ENCODE measurements at places on chromosomes 5 and 9.

DNA sequence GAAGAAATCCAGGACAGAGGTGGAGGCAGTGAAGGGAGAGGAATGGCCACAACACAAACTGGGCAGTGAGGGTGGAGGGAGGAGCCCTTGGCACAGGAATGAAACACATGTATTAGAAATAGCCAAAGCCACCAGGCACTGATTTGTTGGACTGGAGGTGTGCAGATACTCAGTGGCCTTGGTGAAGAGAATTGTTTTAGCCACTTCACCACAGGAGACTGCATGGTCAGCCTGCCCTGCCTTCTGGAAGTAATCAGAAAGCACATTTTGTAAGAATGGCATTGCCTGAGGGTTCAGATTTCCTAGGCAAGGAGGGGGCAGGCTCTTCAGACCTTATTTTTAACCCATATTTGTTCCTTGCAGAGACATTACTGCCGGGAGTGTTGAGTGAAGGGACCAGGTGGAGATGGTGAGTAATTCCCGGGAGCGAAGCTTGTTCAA is 2.2 kb downstream of the SGCD start:
- no peak for DNase-seq

GRCh38 chr9:133862585-133863256 is 124.6 kb upstream of the SARDH start:
- no peak for DNase-seq

DNA sequence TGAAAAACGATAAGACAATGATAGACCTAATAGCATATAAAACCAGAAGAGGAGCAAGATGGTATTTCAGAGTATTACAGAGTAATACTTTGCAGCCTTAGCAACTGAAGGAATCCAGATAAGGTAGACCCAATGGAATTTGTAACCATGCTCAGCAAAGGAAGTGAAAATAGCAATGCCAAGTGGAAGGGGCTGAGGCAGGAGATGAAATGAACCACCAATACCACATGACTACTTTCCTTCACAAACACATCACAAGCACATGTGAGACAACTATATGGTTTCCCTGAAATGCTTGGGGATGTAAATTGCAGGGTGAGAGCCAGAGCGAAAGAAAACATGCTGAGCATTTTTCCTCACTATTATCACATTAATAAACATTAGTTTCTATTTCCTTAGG is 79.8 kb upstream of the MELK start:
- DNase-seq, result no peak

GRCh38 chr9:130301483-130302286 is 36.1 kb downstream of the HMCN2 start:
- DNase-seq, result no peak

DNA sequence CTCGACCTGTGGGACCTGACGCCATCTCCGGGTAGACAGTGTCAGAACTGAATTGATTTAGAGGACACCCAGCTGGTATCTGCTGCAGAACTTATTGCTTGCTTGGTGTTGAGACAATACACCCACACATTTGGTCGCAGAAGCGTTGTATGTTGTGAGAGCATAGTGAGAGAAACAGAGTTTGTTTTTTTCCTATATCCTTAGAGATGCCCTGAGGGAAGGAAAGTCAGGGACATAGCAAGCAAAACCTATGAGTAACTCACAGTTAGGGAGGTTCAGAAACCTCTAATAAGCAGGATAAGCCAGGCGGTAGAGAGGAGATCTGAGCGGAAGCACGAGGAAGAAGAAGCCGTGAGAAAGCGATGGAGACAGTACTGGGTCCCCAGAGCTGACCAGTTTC is 59.8 kb downstream of the PTCD2 start:
- DNase-seq, result no peak

GRCh38 chr5:72558383-72558782 is 51.2 kb upstream of the ZNF366 start:
- DNase-seq, result no peak

DNA sequence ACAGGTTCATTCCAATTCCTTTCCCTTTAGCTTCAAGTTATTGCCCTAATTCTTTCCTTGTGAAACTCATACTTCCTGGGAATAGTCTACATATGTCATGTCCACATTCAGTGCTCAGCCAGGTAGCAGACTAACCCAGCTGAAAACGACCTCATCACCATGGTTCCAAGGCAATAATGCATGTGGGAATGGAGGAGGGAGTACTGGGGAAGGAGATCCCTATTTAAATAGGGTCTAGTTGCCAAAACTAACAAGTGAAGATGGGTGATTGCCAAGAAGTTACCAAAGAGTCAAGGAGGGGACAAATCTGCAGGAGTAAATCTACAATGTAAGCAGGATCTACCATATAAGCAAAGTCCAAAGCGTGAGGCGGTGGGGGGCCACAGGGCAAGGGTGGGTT is 47.3 kb upstream of the MCTP1 start:
- no peak for DNase-seq

DNA sequence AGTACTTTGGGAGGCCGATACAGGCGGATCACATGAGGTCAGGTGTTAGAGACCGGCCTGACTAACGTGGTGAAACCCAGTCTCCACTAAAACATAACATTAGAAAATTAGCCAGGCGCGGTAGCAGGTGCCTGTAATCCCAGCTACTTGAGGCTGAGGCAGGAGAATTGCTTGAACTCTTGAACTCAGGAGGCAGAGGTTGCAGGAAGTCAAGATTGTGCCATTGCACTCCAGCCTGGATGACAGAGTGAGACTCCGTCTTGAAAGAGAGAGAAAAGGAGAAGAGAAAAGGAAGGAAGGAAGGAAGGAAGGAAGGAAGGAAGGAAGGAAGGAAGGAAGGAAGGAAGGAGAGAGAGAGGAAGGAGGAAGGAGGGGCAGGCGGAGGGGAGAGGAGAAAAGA is 45.1 kb downstream of the MYO10 start:
- DNase-seq, result no peak

DNA sequence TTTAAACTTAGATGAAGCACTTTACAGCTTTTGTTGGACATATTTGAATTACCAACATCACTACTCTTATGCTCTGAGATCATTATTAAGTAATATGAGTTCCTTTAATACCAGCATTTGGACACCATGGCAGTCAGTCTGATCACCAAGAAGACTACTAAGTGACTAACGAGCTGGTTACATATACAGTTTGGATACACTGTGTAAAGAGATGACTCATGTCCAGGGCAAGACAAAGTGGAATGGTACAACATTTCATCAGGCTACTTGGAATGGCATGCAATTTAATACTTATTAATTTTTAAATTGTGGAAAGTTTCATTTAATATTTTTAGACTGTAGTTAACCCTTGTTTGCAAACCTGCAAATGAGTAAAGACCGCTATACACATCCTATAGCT is 237.4 kb upstream of the PRDM9 start:
- no peak for DNase-seq

- DNase-seq, result no peak
Measured at GRCh38 chr5:147565524-147565923, 55.7 kb upstream of the DPYSL3 start.

DNA sequence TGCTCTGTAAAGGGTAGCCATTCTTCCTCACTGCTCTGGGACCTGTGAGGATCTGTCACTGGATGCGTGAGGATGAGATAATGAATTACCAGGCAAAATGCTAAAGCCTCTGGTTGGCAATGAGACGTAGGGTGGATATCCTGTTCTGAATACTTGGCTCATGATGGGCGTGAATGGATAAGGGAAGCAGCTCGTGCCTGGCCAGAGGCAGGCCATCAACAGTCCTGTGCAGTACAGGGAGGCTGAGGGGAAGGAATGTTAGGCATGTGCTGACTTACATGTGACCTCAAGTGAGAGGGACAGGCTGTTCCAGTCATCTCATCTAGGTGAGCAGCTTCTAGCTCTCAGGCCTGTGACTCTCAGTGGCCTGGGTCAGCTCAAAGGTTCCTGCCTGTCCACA is 172.8 kb downstream of the CARTPT start:
- no peak for DNase-seq

DNA sequence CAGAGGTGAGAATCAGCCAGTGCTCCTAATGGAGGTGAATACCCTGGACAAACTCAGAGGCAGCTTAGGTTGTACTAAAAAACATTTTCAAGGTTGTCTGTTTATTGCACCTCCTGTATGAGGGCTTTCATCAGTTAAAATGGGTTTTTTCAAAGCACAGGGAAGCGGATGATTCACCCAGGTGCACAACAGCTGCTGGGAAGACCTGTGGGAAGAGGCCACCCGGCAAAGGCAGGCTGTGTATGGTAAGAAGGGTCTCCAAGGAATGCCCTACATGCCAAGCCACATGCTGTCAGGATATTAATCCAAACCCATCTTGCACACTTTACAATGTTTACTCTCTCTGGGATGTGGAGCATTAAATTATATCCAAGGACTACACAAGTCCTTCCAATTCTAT is 14.7 kb downstream of the SIL1 start:
- no peak for DNase-seq

DNA sequence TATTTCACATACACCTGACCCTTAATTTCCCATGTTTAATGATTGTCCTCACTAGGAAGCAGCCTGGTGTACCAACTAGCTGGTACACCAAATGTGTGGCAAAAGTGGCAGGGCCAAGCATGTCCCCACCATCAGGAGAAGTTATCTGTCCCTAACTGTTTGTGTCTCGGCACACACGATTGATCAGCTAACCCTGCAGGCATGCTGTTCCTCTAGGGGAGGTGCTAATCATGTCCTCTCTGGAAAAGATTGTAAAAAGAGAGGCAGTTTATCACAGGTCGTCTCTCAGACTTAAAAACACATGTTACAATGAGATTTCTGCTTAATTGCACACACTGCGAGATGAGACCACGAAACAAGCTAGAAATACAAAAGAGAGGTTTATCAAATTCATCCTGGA is 342.7 kb downstream of the DIRAS2 start:
- no peak for DNase-seq

GRCh38 chr9:99628285-99628684 is 193.4 kb upstream of the NR4A3 start:
- no peak for DNase-seq

DNA sequence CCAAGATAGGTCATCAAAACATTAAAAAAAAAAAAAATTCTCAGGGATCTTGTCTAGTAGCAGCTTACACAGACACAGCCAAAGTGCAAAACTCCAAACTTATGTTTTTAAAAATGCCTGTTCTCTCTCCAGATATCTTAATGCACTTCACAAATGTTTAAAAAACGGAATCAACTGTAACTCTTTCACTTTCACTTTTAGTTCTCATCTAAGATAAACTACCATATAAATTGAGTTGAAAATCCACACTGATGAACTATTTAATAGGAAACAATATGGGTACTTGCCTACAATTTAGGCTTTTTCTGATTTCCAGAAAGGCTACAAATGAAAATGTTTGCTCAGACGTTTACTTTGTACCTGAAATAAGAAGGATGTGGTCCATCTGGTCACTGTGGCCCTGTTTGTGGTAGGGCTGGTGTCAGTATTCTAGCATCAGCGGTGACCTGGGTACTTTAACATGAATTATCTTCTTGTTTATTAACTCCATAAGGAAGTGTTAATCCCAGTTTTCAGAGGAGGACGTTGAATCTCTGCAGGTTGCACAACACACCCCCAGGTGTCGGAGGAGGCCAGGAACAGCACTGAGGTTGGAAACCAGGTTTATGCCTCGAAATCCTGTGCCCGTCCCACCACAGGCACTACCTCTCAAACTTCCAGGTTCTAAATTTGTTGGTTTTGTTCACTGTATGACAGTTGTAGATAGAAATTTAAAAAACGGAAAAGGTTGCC is 13.3 kb upstream of the LPCAT1 start:
- no peak for DNase-seq

GRCh38 chr5:10474521-10475075 is 32.9 kb downstream of the ROPN1L start:
- no peak for DNase-seq

GRCh38 chr9:80407220-80407619 is 835.5 kb downstream of the TLE4 start:
- DNase-seq, result no peak

- no peak for DNase-seq
Measured at GRCh38 chr5:131460867-131461572, 174.0 kb downstream of the RAPGEF6 start.

DNA sequence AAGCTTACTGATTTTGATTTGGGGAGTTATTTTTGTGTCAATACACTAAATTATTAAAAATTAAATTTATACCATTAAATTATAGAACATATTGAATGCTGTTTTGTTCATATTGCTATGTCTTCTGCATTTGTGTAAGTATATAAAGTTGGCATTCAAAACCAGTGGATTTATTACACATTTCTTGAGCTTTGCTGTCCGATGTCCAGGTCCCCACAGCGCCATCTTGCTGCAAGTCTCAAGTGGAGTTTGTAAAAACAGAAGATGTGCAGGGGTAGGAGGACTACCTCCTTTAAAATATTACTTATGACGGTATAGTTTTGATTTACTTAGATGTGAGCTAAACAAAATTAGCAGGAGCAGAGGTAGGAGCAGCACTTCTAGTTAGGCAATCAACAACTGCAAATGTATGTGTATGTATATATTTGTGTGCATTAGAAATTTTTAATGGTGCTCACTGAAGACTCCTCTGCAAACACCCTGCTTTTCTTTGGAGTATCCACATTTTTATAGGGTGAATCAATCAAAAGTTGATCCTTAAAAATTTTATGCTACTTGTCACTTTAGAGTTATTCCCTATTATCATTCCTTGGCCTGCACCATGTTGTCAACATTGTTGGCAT is 37.4 kb downstream of the CPEB4 start:
- peak; percentile 50 for DNase-seq

GRCh38 chr9:72476617-72477437 is 44.6 kb upstream of the TMC1 start:
- peak; percentile 53 for DNase-seq
